T-helper 1 cell (primary cell): ENCODE measurements at places on chromosomes 1 and 21.

DNA sequence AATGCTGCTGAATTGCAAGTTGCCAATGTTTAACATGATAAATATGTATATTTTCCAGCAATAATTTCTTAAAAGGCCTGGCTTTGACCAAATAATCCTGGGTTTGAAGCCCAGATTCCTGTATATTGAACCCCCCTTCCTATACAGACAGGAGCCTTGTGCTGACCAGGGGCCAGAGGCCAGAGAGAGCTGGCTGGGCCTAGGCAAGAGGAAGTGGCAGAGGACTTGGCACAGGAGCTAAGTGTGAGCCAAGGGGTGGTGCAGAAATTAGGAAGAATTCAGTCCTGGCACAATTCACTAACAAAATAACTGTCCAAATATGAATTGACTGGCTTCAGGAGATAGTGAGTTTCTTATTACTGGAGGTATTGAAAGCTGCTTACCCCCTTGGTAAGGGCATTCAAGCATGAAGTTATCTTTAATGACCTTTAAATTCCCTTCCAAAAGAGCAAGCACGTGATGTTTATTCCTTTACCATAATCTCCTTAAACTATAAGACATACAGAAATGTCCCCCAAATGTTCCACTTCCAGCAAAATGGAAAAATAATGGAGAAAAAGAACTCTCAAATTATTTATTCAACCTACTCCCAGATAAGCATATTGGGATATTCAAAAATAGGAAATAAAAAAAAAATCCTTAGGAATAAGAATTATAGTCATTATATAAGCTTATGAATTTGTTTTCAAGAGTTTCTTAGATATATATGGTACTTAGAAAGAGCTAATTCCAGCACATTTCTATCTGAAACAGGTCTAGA is 26.6 kb downstream of the NIBAN1 start:
- no peak for DNase-seq

DNA sequence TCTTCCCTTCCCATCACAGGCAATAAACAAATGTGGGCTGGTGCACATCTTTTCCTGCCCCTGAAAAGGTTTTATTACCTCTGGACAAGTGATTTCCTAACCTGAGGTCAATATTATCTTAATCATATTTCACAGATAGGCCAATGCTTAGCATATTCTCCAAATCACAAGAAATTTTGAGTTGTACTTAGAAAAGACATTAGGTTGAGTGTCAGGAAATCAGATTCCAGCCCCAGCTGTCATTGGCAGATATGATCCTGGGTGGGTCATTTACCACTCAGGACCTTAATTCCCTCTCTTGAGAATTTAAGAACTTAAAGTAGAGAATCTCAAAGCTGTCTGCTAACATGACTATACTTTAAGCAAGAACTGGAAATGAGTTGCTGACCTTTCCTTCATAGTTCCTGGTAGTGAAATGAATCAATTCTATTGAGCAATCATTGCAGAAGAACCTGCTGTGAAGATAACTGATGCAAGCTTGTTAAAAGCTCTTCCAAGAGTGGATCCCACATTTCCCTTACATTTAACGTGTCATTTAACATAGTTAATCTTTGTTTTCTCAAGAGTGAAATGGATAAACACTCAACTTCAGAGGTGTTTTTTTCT is 46.4 kb upstream of the CR2 start:
- DNase-seq: peak; percentile 26

DNA sequence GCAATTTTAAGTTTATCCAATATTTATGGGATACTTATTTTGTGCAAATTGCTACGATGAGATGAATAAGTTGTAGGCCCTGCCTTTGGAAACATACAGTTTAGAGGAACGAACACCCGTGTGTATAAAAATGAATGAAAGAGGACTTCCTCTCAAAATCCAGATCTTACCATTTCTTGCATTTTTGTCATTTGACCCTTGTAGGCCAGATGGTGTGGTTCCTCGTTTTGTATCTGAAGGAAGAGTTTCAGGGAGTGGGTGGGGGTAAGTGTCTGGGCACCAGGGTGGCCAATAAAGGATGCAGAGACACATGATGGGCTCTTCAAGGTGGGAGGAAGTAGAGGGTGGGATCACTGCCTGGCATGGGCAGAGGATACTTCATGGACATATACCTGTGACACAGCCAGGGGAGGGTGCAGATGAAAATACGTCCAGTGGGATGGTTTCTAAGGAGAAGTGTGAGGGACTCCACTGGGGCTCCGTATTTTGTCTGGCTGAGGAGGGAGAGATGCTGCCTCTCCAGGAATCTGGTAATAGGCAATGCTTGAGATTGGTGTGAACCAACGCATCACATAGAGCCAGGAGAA is 14.4 kb downstream of the MAPKAPK2 start:
- DNase-seq: no peak

DNA sequence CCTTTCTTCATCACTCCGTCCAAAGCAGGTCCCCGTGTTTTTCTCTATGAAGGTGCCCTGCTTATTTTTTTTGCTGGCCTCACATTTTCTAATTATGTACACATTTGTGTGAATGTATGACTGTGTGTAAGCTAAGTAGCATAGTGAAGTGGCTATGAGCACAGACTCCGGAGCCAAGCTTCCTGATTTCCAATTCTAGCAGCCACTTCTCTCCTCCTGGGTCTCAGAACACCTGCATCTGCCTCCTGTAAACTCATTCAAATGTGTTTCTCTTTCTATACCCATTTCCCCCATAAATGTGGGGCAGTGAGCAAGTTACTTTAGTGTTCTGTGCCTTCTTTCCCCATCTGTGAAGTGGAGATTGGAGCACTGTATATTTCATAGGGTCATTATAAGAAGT is 2.1 kb downstream of the SLAMF6 start:
- no peak for DNase-seq

DNA sequence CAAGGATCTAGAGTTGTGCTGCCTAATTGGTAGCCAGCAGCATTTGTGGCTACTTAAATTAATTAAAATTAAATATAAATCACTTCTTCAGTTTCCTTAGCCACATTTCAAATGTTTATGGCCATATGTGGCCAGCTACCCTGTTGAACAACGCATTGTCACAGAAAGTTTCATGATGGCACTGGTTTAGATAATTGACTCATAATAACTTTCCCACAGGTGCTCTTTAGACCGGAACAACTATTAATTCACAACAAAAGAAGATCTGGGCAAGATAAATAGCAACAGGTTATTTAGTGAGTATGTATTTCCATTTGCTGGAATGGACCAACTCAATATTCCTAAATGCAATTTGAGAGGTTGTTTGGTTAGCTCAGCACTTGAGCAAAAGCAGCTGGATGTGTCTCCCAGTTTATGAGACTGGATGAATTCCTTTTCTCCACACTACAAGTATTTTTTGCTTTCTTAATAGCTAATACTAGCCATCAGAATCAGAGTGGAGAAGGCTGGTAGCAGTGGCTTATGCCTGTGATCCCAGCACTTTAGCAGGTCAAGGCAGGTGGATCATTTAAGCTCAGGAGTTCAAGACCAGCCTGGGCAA is 3.7 kb upstream of the AMIGO1 start:
- no peak for DNase-seq

GRCh38 chr1:173753830-173754229 is 39.0 kb downstream of the KLHL20 start:
- no peak for DNase-seq
